Caco-2 (cell line): ENCODE measurements at places on chromosomes 2 and 18.
A peak's percentile ranks its signal among the peaks of the same experiment; 100 is the strongest.

DNA sequence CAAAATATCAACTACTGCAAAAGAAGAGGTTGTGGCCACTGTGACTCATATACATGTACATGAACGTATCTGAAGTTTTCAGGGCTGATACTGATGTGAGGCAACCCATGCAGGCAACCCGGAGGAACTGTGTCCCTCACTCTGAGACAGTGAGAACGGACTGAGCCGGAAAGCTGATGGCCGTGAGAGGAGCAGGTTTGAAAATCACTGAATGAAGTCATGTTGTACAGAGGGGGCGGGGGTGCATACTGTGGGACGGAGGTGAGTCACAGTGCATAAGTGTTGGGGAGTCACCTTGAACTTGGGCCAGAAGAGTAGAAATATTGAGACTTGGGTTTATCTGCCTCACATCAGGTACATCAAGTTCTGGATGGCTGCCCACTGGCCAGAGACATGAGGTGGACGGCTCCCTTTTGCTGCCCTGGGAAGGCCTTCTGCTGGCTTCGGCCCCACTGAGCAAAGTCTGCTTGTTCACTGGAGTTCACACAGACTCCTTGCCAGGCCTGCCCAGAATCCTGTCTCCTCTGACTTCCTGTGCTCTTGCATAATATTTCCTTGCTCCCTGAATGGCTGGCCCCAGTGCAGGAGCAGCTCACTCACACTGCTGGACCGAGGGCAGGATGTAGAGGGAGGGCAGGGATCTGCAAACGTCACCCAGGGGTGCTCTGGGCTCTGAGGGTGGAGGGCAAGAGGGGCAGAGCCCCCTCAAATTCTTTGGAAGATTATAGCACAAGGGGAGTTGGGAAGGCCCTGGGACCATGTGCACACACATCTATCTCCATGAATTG lies 18.1 kb downstream of the EPAS1 start:
- DNase-seq = no peak

DNA sequence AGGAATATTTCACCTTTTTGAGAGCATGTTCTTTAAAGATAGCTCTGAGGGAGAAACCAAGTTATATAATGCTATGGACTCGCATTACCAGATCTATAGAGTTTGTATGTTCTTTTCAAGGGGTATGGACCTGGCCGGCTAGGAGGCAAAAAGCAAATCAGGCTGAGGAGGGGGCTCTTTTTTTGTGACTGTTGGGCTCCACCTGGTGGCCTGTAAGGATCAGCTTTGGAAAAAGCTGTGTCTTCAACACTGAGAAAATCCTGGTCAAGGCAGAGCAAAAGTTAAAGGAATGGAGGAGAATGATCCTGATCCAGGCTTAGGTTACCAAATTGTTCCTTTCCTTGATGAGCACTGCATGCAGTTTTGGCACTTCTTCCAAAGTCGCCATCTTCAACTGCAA lies 180.5 kb downstream of the DIS3L2 start:
- DNase-seq = peak; percentile 27

- DNase-seq = no peak
Measured at GRCh38 chr18:47490882-47491281, 239.4 kb upstream of the SKOR2 start.

GRCh38 chr2:197250084-197250397 lies 60.5 kb downstream of the ANKRD44 start:
- DNase-seq = no peak

GRCh38 chr18:5451150-5451549 lies 92.6 kb downstream of the EPB41L3 start:
- DNase-seq = no peak

- DNase-seq = no peak
Measured at GRCh38 chr2:82172483-82172882, 1867.9 kb upstream of the LRRTM1 start.

DNA sequence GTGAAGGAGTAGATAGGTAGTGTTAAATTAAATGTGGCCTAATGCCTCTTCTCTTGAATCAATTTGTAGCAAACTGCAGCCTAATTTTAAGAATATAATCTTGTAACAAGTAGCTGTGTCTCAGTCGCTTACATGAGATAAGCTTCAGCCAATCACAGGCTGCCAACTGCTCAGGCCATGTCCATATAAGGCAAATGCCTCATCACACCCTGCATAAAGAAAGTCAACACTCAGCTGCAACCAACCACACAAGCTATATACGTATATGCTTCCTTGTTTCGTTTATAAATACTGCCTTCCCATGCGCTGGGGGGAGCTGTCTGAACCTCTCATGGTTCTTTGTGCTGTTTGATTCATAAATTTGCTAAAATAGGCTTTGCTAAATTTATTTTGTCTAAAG lies 476.3 kb downstream of the TRIB2 start:
- no peak for DNase-seq

- DNase-seq = peak; percentile 32
Measured at GRCh38 chr18:11761553-11761952, 72.5 kb downstream of the GNAL start.

GRCh38 chr2:69554568-69554967 lies 89.0 kb downstream of the AAK1 start:
- DNase-seq = no peak

- no peak for DNase-seq
Measured at GRCh38 chr18:62164855-62165487, 21.9 kb downstream of the PIGN start.

GRCh38 chr2:176493226-176493825 lies 224.1 kb downstream of the MTX2 start:
- DNase-seq = no peak

- peak; percentile 89 for DNase-seq
Measured at GRCh38 chr2:219176818-219177551, at the start of gene CNPPD1. CNPPD1 (minus strand) TSS chr2:219176925; CDS start chr2:219176828, 97 bp downstream.

GRCh38 chr2:42853549-42854206 lies 61.3 kb upstream of the HAAO start:
- no peak for DNase-seq

DNA sequence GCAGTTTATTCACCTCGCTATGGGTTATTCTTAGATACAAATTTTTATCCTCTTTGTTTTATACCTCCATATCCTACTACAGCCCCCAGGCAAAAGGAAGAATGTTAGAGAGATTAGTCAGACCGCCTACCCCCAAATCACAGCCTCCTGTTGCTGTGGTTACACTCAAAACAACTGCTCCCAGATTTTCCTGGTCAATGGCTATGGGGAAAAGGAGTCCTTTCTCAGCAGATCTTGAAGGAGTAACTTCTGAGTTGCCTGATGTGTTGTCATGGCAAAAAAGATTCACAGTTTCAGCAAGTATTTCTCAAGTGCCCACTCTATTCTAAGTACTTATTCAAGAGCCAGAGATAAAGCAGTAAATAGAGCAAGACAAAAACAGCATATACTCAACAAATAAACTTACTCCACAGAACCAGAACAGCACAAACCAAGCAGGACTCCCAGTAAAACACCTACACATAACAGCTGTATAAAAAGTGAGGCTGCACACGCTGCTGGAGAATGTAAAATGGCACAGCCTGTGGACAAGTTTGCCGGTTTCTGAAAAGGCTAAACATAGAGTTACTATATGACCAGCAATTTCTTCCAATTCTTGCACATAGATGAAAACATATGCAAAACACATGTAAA lies 104.8 kb downstream of the NOL10 start:
- peak; percentile 80 for DNase-seq

GRCh38 chr2:174485788-174486562 lies 854 bp downstream of the GPR155 start:
- peak; percentile 47 for DNase-seq

DNA sequence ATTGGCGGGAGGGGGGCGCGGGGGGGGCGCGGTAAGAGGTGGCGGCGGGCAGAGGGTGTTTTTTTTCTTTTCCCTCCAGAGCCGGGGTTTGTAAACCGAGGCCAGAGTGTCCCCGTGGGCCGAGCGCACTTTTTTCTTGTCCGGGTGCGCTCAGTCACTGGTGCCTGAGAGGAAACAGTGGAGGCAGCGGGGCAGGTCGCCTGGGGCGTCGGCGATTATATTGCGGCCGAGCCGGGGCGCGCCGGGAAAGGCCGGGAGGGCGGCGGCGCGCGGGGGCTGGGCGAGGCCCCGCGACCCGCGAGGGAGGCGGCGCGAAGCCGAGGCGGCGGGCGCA lies 275 bp downstream of the HOXD8 start:
- no peak for DNase-seq

DNA sequence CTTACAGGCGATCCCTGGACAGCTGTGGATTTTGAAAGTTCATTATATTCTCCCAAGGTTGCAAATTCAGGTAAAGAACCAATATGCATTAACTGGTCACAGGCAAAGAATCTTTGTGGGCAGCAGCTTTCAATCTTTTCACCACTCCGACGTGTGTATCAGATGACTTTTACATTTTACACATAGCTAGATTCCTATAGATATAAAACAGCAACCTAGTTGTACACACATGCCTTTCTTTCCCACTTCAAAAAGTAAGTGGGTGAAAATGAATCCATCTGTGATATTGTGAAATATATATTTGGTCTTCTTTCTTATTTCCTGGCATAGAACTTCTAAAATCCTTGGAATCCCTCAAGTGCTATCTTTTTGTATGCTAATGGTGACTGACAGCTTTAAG lies 72.5 kb downstream of the SCG2 start:
- DNase-seq = no peak

GRCh38 chr2:230664128-230664527 lies 48.5 kb upstream of the CAB39 start:
- DNase-seq = no peak

DNA sequence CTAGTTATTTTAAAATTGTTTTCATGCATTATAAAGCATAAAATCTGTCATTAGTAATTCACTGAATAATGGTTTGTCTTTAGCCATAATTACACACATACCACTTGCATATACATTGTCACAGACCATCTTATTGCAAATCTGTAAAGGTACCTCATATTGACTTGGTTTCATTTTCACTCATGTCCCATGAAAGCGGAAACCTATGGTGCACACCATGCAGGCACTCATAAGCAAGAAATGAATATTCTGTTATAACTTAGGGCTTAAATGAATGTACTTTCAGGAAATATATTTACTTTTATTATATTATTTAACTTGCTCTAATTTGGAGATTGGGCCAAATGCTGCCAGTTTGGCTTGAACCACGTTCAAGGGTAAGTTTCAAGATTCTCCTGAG lies 29.2 kb upstream of the STK17B start:
- DNase-seq = no peak

DNA sequence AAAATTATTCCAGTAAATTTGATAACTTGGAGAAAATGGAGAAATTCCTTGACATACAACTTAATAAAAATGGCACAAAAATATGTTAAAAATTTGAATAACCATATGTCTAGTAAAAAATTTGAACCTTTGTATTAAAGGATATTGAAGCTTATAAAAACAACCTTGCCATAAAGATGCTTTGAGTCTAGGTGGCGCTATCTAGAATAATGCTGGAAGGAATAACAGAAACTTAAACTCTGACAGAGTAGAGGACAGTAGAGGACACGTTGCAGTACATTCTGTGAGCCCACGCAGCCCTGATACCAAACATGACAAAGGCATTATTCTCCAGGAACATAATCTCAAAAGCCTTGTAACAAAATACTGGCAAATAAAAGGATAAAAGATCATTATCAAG lies 44.7 kb upstream of the ALKAL2 start:
- DNase-seq = no peak

DNA sequence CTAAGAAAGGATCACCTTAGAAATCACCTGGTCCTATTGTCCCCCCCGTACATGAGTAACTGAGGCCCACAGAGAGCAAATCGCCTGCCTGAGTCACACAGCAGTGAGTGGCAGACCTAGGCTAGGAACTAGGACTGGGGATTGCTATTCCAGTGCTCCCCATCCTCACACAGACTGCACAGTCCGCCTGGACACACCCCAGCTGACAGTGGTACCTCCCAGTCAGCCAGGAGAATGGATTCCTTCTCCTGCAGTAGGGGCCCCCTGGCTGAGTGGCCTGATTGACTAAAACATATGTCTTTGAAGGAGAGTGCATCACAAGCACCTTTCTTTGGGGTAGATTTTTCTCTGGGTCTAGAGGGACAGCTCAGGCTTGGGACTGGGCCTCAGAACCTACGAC lies 32.4 kb upstream of the SLC35F6 start:
- DNase-seq = no peak

DNA sequence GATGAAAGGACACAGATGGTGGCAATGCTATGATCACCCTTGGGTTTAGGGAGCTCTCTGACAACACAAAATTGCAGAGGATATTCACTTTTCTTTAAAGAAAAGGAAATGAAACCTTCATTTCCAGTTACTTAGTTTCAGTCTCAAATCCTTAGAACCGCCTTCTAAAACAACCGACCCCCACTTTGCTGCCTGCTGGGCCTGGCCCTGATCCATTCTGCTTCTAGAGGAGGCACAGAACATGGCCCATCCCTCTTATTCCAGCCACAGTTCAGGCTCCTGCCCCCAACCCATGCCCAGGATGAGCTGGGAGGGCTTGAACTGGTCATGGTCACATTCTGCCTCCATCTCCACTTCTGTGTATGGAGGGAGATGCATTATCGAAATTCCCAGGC lies 311.6 kb downstream of the EN1 start:
- DNase-seq = no peak

- DNase-seq = no peak
Measured at GRCh38 chr2:2935445-2936149, 442.0 kb downstream of the EIPR1 start.

DNA sequence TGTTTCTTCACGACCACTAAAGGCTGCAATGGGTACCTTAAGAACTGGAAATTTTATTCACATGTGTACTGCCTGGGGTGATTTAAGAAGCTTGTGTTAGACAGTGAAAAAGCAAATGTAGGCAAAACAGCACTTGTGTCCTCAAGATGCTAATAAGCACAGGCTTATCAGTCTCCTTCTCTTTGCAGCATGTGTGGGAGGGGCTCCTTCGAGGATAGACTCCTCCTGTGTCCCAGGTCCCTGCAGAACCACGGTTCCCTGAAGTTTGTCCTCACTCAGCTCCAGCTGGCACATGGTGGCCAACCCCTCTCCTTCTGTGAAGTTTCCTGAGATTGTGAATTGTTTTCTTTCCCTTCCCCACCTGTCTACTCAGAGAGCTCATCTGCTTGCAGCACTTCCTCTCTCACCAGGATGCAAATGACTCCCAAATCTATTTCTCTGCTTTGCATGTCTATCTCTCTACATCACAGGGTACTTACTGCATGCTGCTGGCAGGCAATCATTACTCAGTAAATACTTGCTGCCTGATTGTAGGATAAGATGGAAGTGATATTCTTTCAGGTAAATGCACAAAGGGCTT lies 589.6 kb upstream of the KLHL29 start:
- DNase-seq = no peak

GRCh38 chr18:3248658-3249359 lies 1.2 kb downstream of the MYL12A start:
- DNase-seq = no peak

DNA sequence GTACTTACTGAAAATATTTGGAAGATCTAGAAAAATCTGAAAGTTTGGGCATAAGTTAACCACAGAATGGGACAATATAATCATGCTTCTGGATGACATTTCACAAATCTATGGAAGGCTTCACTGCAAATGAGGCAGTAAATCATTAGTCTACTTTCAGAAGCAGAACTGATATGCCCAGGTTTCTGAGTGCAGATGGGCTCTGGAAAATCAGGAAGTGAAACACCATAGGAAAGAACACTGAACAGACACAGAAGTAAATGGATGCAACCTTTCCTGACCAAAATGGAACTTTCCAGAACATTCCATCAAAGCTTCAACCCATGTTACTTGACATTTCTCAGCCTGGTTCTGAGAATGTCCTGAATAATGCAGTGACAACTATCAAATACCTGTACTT lies 55.1 kb downstream of the KCNG3 start:
- DNase-seq = no peak
